ENCODE measurements at places on chromosomes 2 and 18.
A peak's percentile ranks its signal among the peaks of the same experiment; 100 is the strongest.

- no peak overlapping the region for H3K4me3 ChIP-seq
- H3K36me3 ChIP-seq, result no peaks in the 10 kb centered on the region
- no peak overlapping the region for H3K27ac ChIP-seq
- H3K27me3 ChIP-seq, result no peaks in the 10 kb centered on the region
These were observed 44.0 kb downstream of the TET3 start for GRCh38 chr2:74028741-74029140.

DNA sequence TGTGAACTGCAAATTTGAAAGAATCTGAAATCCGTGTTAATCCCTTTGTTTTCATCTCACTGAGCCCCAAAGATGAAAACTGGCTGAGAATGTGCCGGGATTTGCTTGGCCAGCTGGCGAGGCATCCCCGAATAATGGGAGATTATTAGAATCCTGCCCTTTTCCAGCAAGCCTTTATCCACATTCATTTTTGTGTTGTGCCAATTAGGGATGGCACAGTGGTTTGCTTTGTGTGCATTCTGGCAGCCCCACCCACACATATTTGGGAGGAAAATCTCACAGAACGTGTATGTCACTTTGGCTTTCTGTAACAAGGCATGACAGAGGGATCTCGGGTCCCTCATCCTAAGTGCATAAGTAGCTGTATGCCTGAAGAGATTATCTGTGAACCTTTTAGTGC, 405.8 kb upstream of the FAM98A start:
- H3K4me1 ChIP-seq, result no peaks in the 10 kb centered on the region
- no peaks in the 10 kb centered on the region for H3K36me3 ChIP-seq

DNA sequence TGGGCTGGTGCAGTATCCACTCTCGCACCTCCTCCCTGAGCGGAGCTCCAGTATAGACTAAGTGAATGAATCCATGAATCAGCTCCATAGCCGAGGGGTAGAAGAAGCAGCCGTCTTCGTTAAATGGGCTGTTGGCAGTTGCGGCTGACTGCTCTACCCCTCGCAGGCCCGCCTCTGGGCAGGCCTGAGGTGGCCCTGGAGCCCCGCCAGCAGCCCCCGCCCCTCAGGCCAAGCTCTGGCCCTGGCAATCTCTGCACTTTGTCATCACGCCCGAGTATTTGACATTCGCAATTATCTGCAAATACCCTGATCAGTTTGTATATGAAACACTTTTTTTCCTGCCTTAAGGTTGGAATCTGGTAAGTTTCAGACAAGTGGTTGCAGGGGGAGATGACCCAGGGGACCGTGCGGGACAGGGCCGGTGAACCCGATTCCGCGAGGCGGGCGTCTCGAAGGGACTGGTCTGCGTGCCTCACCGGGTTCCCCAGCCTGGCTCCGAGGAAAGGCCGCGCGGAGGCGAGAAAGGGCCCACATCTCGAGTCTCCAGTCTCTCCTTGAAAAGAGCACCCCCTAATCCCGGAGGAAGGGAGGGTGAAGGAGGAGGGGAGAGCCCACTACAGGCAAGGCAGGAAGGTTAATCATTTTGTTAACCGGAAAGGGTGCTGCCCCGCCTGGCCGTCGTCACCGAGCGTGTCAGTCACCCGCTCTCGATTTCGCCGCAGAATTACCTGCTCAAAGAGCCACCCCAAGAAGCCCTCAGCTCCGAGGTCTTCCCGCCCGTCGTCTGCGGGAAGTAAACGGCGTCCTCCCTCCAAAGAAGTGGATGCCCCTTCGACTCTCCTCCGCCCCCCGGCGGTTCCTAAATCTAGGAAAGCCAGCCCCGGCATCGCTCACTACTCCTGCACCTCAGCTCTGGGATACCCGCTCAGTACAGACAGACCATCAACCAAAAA, 11.1 kb upstream of the SATB2 start:
- H3K27ac ChIP-seq, result no peak overlapping the region
- H3K4me3 ChIP-seq, result peak overlapping the region; percentile 42
- DNase-seq, result peak; percentile 39
- peaks cover 34% of the 10 kb centered on the region for H3K4me1 ChIP-seq
- peaks cover 49% of the 10 kb centered on the region for H3K27me3 ChIP-seq

DNA sequence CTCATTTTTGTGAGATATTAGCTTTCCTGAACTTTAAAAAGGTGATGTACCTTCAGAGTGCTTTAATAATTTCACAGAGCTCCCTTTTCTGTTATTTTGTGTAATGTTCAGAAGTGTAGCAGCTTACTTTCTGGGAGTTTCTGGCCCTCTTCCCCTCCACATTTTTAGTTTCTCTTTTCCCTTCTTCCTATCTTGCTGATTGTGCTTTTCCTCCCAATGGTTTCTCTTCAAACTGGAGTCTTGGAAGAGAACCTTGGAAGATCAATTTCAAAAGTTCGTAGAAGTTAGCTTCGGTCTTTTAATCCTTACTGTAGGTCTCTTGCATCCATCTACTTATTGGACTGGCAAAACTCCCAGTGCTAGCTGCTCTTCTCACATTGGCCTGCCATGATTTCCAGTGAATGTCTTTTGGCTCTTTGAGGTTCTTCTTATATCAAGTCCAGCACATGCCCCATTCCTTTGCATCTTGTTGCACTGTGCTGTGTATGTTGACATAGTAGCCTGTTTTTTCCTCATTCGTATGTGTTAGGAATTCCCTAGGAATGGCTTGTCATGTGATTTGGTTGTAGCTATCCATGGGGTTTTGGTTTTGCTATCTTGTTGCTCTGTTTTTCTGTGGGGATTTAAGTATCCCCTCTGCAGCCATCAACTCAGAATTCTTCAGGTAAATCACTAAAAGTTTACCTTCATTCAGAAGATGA, 7.8 kb downstream of the CCNT2 start:
- no peaks in the 10 kb centered on the region for H3K36me3 ChIP-seq
- H3K4me3 ChIP-seq, result no peak overlapping the region
- DNase-seq, result no peak
- peaks cover 18% of the 10 kb centered on the region for H3K4me1 ChIP-seq
- H3K27me3 ChIP-seq, result no peaks in the 10 kb centered on the region

GRCh38 chr18:52875725-52876124, 535.7 kb downstream of the DCC start:
- no peaks in the 10 kb centered on the region for H3K27me3 ChIP-seq
- no peak overlapping the region for H3K4me3 ChIP-seq
- no peak overlapping the region for H3K27ac ChIP-seq
- no peak for DNase-seq
- H3K4me1 ChIP-seq, result no peaks in the 10 kb centered on the region
- no peaks in the 10 kb centered on the region for H3K36me3 ChIP-seq
